ENCODE measurements at places on chromosomes 7 and 10.

- no peak for DNase-seq
These were observed 9.4 kb upstream of the ZC3HAV1 start for GRCh38 chr7:139118805-139119485.

GRCh38 chr10:1102831-1103230, 46.6 kb downstream of the WDR37 start:
- DNase-seq: no peak

- DNase-seq: no peak
These were observed 164.8 kb downstream of the PRKAG2 start for GRCh38 chr7:151711906-151712809.

- no peak for DNase-seq
These were observed 170.3 kb downstream of the NEURL1 start for GRCh38 chr10:103663802-103664201.

- no peak for DNase-seq
These were observed 210.7 kb downstream of the SKAP2 start for GRCh38 chr7:26653430-26654399.

GRCh38 chr7:154726368-154726767, 276.6 kb downstream of the PAXIP1 start:
- no peak for DNase-seq

- no peak for DNase-seq
These were observed 305.1 kb upstream of the PITRM1 start for GRCh38 chr10:3477683-3478082.

DNA sequence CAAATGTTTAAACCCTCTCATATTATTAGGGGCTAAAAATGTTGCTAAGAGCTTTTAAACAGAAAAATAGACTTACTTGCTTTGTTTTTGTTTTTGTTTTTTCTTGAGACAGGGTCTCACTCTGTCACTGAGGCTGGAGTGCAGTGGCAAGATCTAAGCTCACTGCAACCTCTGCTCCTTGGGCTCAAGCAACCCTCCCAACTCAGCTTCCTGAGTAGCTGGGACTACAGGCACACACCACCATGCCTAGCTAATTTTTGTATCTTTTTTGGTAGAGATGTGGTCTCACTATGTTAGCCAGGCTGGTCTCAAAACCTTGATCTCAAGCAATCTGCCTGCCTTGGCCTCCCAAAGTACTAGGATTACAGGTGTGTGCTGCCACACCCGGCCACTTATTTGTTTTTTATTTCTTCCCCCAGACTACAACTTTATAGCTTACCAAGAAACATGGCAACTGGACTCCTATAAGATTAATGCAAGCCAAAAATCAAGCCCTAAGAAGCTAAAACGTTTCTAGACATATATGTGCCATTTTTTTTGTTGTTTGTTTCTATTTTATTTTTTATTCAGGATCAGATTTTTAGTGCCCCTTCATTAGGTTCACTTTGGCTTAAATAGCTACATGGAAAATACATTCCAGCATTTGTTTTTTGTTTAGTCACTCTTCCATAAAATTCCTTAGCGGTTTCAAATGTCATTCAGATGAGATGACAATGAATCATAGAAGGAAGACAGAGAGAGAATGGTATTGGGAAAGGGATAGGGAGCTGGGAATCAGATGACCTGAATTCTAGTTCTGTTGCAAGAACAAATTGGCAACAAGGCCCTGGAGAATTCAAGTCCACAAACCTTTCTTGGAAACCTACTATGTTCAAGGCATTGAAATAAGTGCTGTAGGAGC, 163.4 kb upstream of the MKLN1 start:
- no peak for DNase-seq

DNA sequence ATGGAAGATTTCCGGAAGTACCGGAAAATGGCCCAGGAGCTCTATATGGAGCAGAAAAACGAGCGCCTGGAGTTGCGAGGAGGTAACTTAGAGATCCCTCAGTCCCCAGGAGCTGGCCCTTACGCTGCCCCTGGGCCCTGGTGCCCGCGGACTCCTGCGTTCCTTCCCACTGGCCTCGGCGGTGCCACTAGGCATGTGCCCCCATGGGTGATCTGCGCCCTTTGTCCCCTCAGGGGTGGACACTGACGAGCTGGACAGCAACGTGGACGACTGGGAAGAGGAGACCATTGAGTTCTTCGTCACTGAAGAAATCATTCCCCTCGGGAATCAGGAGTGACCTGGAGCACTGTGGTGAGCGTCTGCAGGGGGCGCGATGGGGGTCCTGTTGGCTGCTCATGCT, 24.2 kb upstream of the CHST12 start:
- no peak for DNase-seq

DNA sequence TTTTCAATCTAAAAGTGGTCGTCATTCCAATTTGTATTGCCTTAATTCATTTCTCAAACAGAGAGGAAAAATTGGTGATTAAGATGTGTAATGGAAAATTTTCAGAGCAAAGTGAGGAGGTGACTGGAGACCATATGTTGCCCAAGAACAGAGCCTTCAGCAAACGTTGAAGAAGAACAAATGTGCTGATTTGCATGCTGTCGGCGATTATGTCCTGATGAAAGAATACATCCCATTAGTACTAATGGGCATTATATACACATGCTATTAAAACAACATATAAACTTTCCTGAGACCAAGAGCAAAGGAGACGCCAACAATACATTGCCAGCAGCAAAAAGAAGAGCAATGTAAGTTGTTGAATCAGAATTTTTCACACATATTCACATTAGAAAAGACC, 100.0 kb upstream of the ARID5B start:
- no peak for DNase-seq

- peak; percentile 3 for DNase-seq
These were observed 1355.5 kb upstream of the LRRTM3 start for GRCh38 chr10:65570143-65571010.

- DNase-seq: no peak
These were observed 169.1 kb upstream of the MEOX2 start for GRCh38 chr7:15855525-15856109.

GRCh38 chr7:47759056-47759706, 177.3 kb upstream of the TNS3 start:
- DNase-seq: no peak

- no peak for DNase-seq
These were observed 628 bp downstream of the MRPS33 start for GRCh38 chr7:141014125-141014523.

DNA sequence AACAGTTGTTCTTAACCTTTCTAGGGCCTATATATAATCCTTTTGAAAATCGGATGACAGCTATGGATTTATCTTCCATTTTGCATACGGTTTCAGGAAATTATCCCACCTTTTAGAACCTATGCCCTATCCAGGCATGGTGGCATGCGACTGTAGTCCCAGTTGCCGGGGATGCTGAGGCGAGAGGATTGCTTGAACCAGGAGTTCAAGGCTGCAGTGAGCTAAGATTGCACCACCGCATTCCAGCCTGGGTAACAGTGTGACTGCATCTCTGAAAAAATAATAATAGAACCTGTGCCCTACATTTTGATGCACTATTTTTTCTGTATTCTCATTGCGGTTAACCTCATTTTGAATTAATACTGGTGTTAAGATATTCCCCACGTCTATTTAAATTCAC, 11.6 kb downstream of the CCAR1 start:
- no peak for DNase-seq

DNA sequence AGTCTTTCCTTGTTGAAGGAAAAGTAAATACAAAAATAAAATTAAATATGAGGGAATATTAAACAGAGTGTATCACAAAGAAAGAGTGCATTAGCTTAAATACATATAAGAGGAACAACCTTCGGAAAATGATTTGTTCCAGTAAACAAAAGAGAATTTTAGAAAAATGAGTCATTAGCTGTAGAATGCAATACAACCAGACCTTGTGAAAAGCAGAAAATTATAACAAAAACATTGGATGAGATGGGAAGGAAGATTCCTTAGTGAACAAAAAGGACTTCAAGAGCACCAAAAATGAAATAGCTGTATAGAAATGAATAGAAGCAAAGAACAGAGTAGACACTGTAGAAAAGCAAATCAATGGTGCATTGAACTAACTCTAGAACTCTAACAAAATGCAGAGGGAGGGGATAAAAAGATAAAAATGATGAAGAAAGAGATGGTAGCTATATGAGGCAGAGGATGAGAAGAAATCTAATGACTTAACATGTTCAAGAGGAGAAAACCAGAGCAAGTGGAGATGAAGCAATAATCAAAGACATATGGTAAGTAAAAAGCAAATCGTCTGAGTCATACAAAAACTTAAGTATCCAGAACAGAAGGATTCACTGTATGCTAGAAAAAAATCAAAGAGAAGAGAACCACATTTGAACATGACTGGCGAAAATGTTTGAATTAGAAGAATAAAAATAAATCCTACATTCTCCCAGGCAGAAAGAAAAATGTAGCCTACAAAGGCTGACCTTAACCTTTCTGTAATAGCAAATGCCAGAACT, 190.5 kb downstream of the TMEM26 start:
- no peak for DNase-seq

DNA sequence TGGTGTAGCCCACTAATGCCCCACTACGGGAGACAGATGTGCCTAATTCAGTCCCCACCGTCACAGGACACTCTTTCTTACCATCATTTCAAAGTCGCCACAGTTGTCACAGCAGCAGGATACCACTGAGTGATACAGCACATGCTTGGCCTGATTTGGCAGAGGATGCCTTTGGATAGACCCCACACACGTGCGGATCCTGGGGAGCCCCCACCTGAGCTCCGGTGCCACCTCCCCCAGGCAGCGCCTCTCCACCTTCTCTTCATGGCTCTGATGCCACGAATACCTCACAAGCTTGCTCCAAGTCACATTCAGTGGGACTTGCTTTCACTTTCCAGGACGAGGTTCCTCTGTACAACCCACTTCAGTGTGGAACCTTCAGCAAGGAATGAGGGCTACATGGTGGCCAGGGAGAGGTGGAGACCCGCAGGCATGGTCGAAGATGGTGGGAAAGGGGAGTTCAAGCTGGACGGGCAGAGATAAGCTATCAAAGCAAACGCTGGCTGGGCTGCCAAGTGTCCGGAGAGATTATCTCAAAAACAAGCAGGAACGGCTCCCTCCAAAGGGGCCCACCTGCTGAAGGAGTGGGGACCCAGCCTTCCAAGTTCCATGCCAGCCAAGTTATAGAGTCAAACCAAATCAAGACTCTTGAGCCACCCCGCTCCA, 107.4 kb downstream of the ZRANB1 start:
- DNase-seq: no peak

- no peak for DNase-seq
These were observed 285.9 kb downstream of the LRMDA start for GRCh38 chr10:75717126-75717916.

GRCh38 chr10:61503051-61503450, 49.9 kb upstream of the TMEM26 start:
- no peak for DNase-seq
